ENCODE measurements at places on chromosomes 2 and 18.

DNA sequence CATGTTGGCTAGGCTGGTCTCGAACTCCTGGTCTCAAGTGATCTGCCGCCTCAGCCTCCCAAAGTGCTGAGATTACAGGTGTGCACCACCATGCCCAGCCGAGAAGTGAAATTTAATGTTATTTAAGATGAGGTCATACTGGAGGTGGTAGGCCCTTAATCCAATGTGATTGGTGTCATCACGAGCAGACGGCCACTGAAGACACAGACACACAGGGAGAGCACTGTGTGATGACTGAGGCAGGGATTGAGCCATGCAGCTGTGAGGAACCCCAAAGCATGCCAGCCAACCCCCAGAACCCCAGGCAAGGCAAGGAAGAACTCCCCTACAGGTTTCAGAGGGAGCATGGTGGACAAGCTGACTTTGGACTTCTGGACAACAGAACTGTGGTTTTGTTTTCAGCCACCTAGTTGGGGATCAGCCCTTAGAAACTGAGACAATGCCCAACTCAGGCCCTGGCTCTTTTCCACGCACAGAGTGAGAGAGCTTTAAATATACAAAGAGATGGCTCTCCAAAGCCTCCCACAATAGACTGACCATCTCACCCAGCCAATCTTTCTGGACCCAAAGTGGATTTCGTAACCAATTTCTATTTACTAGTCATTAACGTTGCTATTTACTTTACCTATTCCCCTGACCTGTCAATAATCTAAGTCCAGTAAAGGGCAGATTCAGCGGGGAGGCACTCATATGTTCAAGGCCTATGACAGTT, 34.2 kb downstream of the TBC1D8 start:
- DNase-seq, result peak; percentile 36

DNA sequence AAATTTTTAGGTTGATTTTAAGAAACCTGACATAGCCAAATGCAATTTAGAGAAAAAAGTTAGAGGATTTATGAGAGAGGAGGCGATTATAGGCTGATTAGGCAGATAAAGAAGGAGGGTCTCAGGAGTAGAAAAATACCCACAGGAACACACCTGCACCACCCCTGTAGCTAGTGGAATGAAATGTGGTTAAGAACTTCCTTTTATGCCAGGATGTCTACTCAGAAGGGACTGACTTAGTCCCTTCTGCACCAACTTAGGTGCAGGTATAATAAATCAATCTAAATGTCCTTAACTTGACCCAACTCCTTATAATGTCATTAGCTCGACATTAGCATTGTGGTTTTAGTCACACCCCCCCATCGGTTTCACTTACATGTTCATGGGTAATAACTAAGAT, 1274.5 kb upstream of the TMEFF2 start:
- DNase-seq, result no peak

- no peak for DNase-seq
Observed at GRCh38 chr18:79949697-79950487, 1.6 kb downstream of the SLC66A2 start.

GRCh38 chr2:188345426-188345825, 53.8 kb downstream of the GULP1 start:
- no peak for DNase-seq

- DNase-seq, result no peak
Observed at GRCh38 chr18:44934901-44935300, 254.2 kb downstream of the SETBP1 start.

DNA sequence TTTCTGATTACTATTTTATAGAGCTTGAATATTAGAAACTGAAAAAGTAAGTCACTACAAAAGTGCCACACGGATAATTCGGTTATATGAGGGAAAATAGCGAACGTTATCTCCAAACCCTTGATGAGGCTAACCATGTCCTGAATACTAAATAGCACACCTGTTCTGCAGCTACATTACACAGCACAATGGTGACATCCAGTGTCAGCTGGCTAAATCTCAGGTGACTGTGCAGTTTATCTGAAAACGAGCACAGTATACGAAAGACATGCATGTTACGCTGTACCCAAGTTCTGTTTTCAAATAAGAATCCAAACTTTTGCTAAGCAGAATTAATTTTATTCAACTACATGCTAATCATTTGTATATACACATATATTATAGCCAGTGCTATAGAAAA, 9.0 kb downstream of the CCDC68 start:
- peak; percentile 4 for DNase-seq

DNA sequence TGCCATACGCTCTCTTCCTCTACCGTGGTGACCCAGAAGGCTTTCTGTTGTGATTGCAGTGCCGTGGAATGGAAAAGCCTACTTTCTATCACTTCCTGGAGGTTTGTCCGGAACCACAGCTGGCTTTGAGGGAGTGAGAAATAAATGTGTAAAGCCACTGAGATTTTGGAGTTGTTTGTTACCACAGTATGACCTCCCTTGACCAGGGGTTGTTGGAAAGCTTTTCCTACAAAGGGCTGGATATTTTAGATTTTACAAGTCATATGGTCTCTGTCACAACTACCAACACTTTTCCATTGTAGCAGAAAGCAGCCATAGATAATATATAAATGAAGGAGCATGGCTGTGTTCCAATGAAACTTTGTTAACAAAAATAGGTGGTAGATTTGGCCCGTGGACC, 70.3 kb downstream of the VAPA start:
- DNase-seq, result no peak

- DNase-seq, result peak; percentile 18
Observed at GRCh38 chr2:174344716-174345461, 10.1 kb downstream of the SP9 start.

DNA sequence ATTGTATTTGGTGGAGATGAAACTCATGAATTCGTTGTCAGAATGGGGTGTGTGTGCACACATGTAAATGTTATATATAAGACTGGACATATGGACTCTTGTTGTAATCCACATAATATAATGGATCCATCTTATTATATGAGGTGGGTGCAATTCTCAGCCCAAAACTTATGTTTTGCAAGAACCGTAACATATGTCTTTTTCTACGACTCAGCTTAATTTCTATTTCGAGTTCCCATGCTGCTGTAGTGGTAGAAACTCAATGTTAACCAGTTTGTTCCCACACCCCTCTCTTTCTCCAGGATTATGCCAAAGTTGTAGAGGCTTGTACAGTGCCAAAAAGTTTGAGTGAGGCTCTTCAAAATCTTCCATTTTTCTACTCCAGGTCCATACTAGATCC, 112.5 kb upstream of the SPOPL start:
- DNase-seq, result no peak

DNA sequence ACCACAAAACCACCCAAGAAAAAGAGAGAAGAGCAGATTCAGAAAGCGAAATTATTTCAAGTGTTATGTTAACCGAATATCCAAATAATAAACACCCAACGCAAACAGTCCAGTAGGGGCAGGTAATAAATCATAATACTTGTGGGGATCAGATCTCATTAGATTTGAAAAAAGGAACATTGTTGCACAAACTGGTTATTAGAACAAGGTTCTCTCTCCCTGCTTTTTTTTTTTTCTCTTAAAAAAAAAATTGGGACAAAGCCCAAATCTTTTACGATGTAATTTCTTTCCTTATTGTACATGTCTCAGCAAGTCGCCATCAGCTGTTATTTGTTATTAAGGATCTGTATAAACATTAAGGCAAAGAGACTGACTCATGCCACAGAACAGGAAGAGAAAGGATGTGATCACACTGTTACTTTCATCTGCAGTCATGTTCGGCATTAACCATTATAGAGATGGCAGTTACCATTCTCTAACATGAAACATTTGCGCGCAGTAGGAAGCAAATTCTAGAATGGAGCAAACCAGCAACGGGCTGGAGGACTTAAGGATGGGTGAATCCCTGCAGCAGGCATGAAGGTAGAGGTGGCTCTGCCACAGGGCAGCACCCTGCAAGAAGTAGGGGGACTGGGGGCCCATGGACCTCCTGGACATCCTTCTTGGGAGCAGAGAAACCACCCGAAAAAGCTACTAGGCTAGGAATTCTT, 42.0 kb downstream of the EPHA4 start:
- DNase-seq, result no peak

- no peak for DNase-seq
Observed at GRCh38 chr2:54499661-54500060, 43.5 kb downstream of the SPTBN1 start.

DNA sequence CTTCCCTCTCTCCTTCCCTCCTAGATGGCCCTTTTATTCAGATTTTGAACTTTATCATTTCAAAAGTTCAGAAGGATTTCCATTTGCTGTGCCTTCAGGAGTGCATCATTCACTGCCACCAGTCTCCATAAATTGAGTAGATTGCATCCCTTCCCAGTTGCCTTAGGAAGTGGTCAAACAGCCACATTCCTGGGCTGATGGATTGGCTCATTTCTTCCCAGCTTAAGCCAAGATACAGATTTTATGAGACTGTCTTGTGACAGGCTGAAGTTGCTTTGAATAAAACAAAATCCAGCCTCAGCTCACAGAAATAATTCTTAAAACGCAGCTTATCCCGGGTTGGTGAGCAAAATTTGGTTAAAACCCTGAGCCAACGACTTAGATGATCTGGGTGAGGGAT, 9.8 kb downstream of the NRP2 start:
- DNase-seq, result no peak

- no peak for DNase-seq
Observed at GRCh38 chr2:231522418-231523180, 7.6 kb downstream of the NMUR1 start.

DNA sequence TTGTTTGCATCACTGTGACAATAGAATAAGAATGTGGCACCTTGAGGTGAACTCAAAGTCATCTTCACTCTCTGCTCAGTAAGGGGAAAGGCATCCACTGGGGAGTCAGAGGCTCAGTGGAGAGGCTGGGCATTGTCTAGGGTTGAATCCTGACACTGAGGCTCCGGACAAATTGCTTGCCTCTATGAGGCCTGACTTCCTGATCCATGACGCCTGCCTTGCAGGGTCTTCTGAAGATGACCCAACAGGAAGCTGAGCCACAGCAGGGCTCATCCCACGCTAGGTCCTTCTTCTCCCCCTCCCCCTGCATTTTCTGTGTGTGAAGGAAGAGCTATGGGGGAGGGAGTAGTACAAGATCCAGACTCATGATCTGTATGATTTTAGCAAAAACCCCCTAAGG, 265.1 kb downstream of the SH3BP4 start:
- no peak for DNase-seq

DNA sequence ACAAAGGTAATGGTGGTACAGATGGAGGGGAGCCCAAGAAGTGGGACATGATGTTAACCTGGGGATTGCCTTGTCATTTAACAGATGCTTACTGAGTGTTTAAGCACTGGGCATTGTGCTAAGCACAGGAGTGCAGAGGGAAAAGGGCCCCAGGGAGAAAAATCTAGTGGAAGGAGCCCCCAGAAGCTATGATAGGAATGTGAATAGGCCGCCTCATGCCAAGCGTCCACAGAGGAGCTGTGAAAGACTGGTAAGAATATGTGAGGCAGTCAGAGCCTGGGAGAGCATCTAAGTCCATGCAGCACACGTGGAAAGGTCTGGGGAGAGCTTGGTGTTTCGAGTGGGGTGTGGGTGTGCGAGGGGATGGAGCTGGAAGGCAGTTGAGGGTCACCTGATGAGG, 5.5 kb downstream of the ZNF532 start:
- no peak for DNase-seq

DNA sequence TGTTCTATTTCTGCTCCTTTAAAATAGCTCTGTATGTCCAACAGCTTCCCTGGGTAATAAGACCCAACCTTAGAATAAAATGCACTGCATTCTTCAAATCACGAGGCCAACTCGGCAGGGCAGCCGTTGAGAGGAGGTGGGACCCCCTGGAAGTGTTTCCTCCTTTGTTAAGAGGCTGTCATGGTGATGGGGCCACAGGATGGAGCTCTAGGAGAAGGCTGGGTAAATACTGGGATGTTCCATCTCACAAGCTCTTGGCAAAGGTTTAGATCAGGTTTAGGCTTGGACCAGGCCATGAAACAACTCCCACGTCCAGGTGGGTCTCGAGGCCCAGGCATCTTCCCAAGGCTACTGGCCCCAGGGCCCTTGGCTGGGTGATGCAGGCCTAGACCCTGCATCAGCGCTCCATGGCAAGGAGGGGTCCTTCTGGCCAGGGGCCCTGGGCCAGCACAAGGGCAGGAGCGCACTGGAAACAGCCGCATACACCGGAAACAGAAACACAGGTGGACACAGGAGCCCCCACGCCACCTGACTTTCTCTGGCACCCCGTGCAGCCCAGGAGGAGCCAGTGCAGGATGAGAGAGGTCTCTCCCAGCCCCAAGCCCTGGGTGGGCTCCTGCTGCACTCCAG, 38.8 kb upstream of the OTOS start:
- no peak for DNase-seq

DNA sequence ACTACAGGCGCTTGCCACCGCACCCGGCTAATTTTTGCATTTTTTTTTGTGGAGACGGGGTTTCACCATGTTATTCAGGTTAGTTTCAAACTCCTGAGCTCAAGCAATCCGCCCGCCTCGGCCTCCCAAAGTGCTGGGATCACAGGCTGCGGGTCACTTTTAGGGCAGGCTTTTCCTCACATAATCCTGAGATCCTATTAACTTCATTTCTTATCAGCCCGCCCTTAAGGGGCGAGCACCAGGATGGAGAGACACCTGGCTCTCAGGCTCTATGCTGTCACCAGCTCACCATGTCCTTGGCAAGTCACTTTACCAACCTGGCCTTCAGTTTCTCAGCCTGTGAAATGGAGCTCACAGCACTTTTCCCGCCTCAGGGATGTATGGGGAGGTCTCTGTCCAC, 23.0 kb downstream of the ZFP36L2 start:
- DNase-seq, result no peak

DNA sequence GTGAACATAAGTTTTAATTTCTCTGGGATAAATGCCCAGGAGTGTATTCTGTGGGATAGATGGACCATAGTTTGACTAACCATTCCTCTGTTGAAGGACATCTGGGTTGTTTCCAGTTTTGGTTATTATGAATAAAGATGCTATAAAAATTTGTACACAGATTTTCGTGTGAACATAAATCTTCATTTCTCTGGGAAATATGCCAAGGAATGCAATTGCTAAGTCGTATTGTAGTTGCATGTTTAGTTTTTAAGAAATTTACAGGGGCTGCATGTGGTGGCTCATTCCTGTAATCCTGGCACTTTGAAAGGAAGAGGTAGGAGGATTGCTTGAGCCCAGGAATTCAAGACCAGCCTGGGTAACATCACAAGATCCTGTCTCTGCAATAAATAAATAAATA, 6.9 kb upstream of the SLC11A1 start:
- no peak for DNase-seq
